ENCODE measurements at places on chromosomes 2 and 18. TPM values are rescaled to one million over a fixed set of nuclear protein-coding genes. Genes with fewer than 3 reads are reported as not detected.

- no peak for DNase-seq
Measured at GRCh38 chr2:215746887-215747615, 266.3 kb downstream of the MREG start.

- DNase-seq: no peak
Measured at GRCh38 chr2:78646533-78647364, 378.8 kb upstream of the REG3G start.

DNA sequence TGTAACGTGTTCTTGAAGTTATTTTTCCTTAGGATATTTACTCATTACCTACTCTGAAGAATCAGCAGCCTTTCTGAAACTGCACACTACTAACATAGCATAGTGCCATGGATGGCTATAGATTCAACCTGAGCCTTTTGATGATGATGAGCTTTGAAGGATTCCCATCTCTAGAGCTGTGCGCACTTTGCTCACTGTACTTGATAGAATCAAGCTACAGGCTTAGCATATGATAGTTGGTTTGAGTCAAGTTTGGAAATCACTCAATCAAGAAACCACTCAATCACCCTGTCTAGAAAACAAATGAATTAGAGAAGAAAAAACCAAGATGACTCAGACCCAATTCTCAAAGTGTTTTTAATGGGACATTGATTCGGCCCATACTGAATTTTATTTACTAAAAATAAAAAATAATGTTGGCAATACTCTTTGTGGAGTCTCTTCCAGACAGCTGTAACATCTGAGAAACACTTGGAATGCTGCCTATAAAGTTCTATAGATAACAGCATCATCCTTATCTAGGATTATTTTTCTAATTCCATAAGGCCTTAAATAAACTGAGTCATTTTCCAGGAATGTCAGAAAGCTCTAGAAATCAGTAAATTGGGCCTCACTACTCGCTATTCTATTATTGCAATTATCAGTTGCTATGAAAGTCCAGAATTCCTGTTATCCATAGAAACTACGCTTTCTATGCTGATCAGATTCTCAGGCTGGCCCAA is 259.0 kb upstream of the ERBB4 start:
- DNase-seq: no peak

DNA sequence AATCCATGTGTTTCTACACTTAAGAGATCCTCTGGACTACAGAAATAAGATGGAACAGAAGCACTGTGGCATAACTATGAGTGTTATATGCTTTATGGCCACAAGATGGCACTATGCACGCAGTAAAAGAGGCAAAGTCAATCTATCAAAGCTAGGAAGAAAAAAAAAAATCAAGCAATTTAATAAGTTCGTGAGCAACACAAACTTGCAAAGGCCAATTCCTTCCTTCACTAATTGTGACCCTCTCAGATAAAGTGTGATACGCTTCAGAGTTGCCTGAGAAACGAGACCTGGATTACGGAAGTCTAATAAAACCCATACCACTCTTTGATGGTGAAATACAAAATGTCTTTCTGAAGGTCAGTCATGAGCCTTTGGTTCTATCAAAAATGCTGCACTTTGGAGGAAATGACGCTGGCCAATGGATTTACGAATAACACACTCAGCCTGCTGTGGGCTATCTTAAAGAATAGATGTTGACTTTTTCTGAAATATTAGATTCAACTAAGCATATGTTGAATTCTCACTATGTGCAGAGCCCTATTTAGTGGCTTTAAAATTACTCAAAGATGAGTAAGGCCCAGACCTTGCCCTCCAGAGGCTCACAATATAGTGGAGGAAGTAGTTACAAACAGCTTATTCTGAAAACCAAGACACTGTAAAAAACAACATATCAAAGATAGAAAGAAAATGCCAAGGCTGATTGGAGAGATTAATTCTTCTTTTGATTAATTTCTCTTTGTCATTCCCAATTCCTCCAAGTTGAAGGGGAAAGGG is 35.5 kb upstream of the TTR start:
- DNase-seq: peak; percentile 54

- no peak for DNase-seq
Measured at GRCh38 chr2:159595410-159596046, 20.8 kb downstream of the BAZ2B start.

DNA sequence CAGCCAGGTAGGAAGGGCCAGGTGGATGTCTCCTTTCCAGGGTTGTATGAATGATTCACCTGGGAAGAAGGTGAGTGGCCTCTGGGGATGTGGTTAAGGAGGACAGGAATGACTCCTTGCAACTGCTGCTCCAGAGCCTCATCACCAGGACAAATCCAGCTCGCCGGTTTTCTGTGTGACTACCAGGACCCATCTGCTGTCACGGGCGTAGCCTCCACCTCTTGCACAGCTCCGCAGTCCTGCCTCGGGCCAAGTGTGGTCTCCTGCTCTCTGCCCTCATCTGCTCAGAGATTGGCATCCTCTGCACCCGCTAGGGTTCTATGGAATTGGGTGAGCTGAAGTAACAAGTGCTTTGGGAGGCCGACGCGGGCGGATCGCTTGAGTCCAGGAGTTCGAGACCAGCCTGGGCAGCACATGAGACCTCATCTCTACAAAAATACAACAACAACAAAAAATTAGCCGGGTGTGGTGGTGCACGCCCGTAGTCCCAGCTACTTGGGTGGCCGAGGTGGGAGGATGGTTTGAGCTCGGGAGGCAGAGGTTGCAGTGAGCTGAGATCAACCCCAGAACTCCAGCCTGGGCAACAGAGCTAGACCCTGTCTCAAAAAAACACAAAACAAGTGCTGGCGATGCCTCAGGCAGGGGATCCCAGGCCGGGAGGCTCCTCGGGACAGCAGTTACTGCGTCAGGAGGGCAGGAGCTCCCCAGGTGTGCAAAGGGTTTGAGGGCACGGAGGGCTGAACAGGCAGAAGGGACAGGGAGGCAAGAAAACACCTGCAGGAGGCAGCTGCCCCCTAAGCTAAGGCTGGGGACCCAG is 831 bp upstream of the D2HGDH start:
- DNase-seq: no peak

DNA sequence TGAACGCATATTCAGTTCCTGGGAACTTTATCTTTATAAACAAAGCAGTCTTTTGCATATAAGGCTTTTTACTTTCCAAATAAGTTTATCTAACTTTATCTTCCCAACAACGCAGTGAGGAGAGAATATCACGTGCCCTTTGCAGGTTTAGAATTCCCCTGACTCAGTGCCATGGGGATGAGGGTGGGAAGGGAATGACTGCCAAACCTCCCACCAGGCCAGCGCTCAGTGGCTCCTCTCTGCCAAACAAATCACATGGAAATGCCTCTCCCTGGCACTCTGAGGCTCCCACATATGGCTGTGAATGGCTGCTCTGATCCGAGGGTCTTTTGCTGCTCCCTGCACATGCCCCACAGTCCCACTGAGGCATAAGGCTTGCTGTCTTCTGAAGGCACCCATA is 158.3 kb downstream of the DNAH6 start:
- no peak for DNase-seq

GRCh38 chr18:54261894-54262293 is 7.4 kb upstream of the POLI start:
- no peak for DNase-seq

DNA sequence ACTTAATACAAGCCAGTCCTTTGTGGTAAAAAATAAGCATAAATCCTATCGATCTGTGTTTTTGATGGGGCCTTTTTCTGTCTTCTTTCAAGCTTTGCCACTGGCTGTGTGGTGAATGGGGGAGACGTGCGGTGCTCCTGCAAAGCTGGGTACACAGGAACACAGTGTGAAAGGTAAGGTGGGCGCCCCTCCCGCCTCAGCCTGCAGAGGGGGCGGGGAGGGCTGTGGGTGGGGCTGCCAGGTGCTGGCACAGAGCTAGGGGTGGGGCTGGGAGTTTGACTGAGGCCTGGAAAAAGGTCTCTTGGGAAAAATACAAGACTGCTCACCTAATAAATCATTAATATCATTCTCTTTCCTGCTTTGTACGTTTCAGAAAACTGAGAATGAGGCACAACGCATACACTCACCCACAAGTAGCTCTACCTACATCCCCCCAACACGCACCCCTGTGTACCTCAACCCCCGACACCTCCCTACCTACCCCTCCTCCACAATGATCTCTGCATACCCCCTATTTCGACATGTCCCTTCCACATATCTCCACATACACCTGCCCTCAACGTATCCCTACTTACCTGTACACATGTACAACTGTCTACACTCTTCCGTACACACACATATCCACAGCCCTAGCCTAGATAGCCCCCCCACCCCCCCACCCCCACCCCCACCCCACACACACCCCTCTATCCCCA is 129.7 kb upstream of the TTC39C start:
- no peak for DNase-seq

DNA sequence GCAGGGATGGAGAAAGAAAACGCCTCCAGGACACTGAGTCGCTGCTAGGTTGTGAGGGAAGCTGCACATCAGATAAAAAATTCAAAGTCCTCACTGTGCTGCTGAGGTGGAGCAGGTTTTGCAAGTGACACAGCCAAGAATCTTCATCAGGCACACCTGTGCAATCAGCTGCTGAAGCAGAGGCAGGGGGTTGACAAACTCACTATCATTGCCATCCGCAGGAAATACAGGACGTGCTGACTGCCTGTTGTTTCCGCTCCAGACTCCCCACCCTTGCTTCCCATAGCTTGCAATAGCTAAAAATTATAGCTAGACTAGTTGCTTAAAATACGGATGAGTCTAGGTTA is 147.8 kb upstream of the FHL2 start:
- no peak for DNase-seq

The SPHKAP gene
- total RNA-seq: not detected

The OR6B2 gene
- not detected for total RNA-seq

The SOX11 gene
- total RNA-seq: 46.2 TPM

Data from mesothelial cell of epicardium (in vitro differentiated cells).